ENCODE measurements at places on chromosomes 2 and 18.

DNA sequence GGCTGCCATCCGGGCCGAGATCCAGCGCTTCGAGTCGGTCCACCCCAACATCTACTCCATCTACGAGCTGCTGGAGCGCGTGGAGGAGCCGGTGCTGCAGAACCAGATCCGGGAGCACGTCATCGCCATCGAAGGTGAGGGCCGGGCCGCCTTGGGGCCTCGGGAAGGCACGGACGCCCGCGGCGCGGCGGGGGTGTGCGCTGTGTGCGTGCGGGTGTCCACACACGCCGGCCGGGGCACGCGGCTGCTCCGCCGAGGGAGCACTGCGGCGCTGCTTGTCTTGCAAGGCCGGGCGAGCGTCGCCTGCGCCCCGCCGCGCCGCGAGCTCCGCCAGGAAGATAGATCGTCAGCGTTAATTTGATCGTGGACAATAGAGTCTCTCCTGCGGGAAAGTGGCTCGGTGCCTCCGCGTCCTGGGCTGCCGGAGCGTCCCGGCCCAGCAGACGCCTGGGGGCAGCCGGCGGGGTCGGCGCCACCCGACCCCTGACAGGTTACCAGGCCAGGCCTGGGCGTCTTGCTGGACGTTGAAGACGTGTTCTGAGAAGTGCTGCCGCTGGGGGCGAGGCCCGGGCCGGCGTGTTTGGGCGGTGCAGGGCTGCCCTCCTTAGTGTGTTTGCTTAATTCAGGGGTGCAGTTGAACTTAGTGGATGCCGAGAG, 1.0 kb downstream of the AGAP1 start:
- DNase-seq = no peak

- DNase-seq = no peak
These were observed 12.8 kb downstream of the NOSTRIN start for GRCh38 chr2:168814939-168815907.

- DNase-seq = no peak
These were observed 36.8 kb upstream of the EML4 start for GRCh38 chr2:42132191-42132965.

- DNase-seq = no peak
These were observed 104.6 kb downstream of the PTPN4 start for GRCh38 chr2:119864318-119864717.

DNA sequence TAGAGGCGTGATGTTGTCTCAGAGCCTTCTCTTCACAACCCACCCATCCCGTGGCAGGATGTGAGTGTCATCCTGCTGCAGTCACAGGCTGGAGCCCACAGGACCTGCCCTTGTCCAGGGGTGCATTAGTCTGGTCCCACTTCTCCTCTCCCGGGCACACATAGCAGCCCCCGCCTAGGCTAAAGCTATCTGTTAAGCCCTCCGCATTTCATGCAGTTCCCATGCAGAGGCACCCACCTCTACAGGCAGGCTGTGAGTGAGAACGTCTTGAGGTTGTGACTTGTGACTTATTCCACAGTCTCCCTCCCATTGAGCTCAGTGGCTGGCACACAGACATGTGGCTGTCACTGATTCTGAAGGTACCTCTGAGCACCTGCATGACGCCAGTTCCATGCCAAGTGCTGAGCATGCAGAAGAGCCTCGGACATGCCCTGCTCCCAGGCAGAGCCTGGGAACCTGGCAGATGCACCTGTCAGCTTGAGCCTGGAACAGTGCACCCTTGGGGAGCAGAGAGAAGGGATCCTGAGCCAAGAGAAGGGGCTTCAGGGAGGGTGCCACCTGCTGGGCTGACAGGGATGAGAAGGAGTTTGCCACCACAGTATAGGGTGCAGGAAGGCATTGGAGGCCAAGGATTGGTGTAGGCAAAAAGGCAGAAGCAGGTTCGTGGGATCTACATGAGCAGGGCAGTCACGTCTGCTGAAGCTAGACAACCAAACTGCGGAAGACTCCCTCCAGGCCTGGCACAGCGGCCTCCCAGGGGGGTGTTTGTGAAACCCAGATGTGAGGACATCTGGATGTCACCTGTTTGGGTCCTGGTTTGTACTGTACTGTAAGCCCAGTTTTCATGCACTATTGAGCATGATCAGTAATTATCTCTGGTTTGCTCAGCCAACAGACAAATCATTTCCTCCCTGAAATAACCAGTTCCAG, 213.6 kb downstream of the GLI2 start:
- DNase-seq = no peak

- DNase-seq = no peak
These were observed 184.3 kb downstream of the UBE2E3 start for GRCh38 chr2:181164699-181165098.

- no peak for DNase-seq
These were observed 27.6 kb upstream of the CALCRL start for GRCh38 chr2:187475499-187476248.

- no peak for DNase-seq
These were observed 82.4 kb downstream of the TTC32 start for GRCh38 chr2:19819097-19820065.

DNA sequence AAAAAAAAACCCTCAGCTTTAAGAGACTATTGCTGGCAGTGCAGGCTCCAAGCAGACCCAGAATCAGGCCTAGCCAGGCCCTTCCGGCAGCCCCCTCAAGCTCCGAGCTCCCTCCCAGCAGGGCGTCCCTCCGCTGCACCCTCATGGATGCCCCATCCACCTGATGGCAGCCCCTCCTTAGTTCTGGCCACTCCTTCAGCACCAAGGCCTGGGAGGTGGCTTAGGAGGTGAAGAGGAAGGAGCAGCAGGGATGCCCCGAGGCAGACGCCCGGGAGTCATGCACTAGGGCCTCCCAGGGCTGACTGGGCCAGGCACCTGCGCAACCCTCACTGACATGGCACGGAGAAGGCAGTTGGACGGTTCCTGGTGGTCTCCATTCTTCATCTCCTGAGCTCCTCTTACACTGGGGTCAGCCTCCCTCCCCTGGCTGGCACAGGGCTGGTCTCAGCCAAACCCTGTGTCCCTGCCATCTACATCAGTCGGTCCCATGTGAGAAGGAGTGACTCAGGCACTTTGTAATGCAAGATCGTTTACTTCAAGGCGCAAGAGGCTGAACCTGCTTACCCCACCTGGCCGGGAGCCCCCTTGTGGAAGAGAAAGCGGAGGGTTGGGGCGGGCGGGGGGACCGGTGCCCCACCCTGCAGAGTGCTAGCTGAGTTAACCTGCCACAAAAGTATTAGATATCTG, 53.5 kb upstream of the ID2 start:
- DNase-seq = no peak
